Lower lobe of right lung (tissue), 2 donors: ENCODE measurements at places on chromosomes 1 and 21. TPM values are rescaled to one million over a fixed set of nuclear protein-coding genes. Genes with fewer than 3 reads are reported as not detected.

Gene MYBPH
- total RNA-seq, result not detected

Gene CYP4Z1
- total RNA-seq, result 1.4 TPM

Gene OR2T29
- total RNA-seq, result not detected

Gene LIPI
- total RNA-seq, result not detected

Gene PKP1
- 2.2 TPM for total RNA-seq

Gene SLAMF7
- 7.9 TPM for total RNA-seq

Gene DDAH1
- 48.4 TPM for total RNA-seq

DNA sequence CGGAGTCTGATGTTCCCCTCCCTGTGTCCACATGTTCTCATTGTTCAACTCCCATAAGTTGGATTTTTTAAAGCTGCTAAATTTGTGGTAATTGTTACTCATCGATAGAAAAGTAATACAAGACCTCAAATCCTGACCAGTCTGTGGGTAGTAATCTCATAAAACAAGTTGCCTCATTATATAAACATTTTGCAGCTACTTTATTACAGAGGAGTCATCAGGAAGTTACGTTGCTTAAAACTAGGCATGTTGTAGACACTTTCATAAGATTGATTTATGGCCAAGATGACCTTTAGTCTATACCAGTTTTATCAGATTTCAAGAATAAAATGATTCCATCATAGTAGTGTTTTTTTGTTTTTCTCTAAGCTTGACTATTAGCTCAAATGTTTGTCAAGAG, 208.8 kb downstream of the GIPC2 start:
- no peak overlapping the region for H3K4me3 ChIP-seq
- no peaks in the 10 kb centered on the region for H3K36me3 ChIP-seq
- H3K27me3 ChIP-seq, result no peaks in the 10 kb centered on the region
- H3K27ac ChIP-seq, result no peak overlapping the region

DNA sequence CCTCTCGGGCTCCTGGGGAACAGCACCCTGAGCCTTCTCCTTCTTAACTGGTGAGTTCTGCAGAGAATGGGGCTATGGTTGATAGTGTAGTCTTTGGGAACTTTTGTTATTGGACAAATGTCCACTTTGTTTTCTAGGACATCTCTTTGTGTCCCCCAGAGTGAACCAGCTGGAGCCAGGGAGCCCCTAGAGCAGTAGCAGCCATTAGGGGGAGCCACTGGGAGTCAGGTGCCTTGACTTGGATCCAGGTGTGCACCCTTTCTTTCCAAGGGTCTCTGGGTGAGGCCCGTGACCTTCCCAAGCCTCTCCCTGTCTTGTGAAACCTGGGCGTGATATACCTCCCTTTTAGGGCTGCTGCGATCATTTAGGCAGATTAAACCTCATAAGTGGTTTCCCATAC, 36.9 kb downstream of the ABCG1 start:
- no peak overlapping the region for H3K27ac ChIP-seq
- no peaks in the 10 kb centered on the region for H3K36me3 ChIP-seq
- H3K4me3 ChIP-seq, result no peak overlapping the region
- peaks cover 25% of the 10 kb centered on the region for H3K4me1 ChIP-seq
- no peak for DNase-seq

- no peak for DNase-seq
- no peaks in the 10 kb centered on the region for H3K4me1 ChIP-seq
- H3K27ac ChIP-seq, result no peak overlapping the region
- no peak overlapping the region for H3K4me3 ChIP-seq
- H3K36me3 ChIP-seq, result no peaks in the 10 kb centered on the region
Observed at GRCh38 chr1:55860798-55861519, 645.8 kb upstream of the USP24 start.

DNA sequence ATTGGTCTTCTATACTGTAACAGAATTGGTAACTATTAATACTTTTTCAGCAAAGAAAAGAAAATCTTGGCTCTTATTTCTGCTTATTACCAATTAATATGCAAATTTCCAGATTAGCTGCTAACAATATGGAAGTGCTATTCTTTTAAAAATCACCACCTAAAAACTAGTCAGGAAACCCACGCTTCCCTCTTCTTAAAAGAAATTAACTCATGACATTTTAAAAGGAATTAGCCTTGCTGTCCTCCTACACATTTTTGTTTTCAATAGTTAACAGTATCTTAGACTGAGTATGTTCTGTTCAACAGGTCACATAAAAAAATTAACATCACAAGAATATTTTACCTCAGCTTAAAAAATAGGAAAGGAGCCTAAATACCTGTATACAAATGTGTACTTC, 27.3 kb downstream of the ABL2 start:
- H3K27ac ChIP-seq, result no peak overlapping the region
- no peak for DNase-seq
- no peak overlapping the region for H3K4me3 ChIP-seq
- no peaks in the 10 kb centered on the region for H3K36me3 ChIP-seq

DNA sequence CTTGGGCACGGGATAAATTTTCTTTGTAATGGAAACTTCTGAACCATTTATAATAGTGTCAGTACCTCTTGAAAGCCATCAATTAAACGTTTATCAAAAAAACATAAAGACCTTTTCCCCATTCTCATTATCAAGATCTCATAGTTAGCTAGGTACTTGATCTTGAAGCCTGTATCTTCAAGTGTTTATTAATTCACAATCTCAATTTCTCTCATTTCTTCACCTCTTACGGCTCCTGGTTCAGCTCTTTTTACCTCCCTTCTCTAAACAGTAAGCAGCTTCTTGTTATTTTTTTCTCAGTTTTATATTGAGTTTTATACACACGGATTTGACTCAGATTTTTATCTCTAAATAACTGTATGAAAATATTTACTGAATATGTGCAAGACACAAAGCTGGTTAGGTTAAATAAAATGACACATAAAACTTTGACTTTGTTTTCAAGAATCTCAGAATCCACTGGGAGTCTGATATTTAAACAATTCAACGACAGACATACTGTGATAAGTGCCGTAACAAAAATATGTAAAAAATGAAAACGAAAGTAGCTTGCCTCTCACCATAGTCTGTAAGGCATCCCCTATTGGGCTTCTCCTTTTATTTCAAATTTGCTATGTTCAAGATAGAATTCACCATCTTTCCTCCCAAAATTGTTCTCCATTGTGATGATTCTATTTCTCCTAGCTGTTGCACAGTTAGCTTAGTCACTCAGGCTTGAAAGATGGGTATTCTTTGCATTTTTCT, 411.6 kb upstream of the ZRANB2 start:
- H3K4me3 ChIP-seq, result peak overlapping the region; percentile 20
- no peak overlapping the region for H3K27ac ChIP-seq
- H3K27me3 ChIP-seq, result no peaks in the 10 kb centered on the region
- DNase-seq, result no peak
- no peaks in the 10 kb centered on the region for H3K4me1 ChIP-seq
- no peaks in the 10 kb centered on the region for H3K36me3 ChIP-seq

GRCh38 chr1:156582388-156583017, 3.0 kb downstream of the TTC24 start:
- H3K4me3 ChIP-seq, result no peak overlapping the region
- no peaks in the 10 kb centered on the region for H3K27me3 ChIP-seq
- DNase-seq, result no peak
- H3K4me1 ChIP-seq, result no peaks in the 10 kb centered on the region

- H3K36me3 ChIP-seq, result no peaks in the 10 kb centered on the region
- no peaks in the 10 kb centered on the region for H3K27me3 ChIP-seq
- no peak for DNase-seq
- H3K27ac ChIP-seq, result no peak overlapping the region
- no peak overlapping the region for H3K4me3 ChIP-seq
Observed at GRCh38 chr1:195574511-195574910, 1033.7 kb downstream of the KCNT2 start.

DNA sequence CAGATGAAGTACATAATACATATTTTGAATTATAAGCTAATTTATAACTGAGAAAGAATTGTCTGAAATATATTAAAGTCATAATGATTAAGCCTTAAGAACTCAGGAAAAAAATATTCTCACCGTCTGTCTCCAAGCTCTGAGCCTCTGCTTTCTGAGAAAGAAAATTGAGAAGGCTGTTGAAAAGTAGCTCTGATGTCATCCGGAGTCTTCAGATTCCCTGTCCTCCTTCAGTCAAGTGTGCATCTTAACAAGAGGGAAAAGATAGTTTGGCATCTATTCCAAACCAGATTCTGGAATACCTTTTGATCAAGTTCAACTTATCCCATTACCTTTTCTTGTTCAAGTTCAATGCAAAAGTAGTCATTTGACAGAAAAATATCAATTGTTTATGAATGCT, 50.6 kb downstream of the NRIP1 start:
- H3K4me3 ChIP-seq, result no peak overlapping the region
- DNase-seq, result no peak
- H3K27ac ChIP-seq, result no peak overlapping the region
- H3K4me1 ChIP-seq, result no peaks in the 10 kb centered on the region

DNA sequence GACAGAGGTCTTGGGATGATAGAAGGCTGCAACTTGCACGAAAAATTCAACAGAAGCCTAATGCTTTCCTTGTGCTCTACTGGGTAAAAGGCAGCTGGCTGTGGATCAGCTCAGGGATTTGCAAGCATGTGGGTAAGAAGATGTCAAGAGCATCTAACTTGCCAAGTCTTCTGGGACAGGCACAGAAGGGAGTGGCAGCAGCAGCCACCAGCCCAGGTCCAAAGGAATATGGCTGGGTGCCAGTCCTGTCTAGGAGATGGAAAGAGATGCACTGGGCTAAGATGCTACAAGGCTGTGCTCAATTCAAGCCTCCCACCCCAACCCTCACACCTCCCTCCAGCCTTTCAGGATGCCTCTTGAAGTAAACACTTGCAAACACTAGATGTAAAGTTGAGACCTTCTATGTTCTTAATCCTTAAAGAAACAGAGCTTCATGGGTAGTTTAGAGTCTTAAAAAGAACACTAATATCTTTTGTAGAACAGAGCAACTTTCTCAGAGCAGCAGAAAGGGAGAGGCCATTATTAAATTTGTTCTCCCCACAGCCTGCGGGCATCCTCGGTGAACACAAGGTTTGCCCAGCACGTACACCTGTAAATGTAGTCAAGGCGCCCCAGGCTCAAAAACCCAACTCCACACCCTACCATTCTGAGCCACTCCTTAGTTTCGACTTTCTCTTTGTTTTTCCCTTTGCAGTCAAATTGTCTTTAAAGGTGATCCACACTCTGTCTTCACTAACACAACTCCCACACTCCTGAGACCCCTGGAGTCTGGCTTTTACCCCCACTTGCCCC, 64.6 kb upstream of the BCAR3 start:
- peaks cover 12% of the 10 kb centered on the region for H3K4me1 ChIP-seq
- no peak overlapping the region for H3K27ac ChIP-seq
- no peak for DNase-seq
- no peaks in the 10 kb centered on the region for H3K27me3 ChIP-seq
- H3K36me3 ChIP-seq, result no peaks in the 10 kb centered on the region

GRCh38 chr1:212852105-212852688, 4.7 kb upstream of the SPATA45 start:
- H3K36me3 ChIP-seq, result no peaks in the 10 kb centered on the region
- no peak for DNase-seq
- H3K27me3 ChIP-seq, result no peaks in the 10 kb centered on the region
- peaks cover 6% of the 10 kb centered on the region for H3K4me1 ChIP-seq
- no peak overlapping the region for H3K27ac ChIP-seq

DNA sequence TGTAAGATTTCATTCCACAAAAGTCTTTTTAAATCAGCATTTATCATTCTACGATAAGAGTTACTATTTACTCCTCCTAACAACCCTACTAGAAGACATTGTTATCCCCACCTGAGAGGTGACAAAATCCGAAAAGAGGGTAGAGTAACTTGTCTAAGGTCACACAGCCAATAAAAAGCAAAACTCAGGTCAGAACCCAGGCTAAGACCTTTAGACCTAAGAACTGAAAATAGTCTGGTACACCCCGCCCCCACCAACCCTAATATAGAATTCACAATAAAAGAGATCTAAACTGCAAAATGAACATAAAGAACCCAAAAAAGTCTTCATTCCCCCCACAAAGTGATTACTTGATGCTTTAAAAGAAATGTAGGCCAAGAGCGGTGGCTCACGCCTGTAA, 18.6 kb downstream of the COA7 start:
- H3K27me3 ChIP-seq, result no peaks in the 10 kb centered on the region
- peaks cover 12% of the 10 kb centered on the region for H3K4me1 ChIP-seq
- no peak overlapping the region for H3K27ac ChIP-seq
- no peak for DNase-seq
- no peaks in the 10 kb centered on the region for H3K36me3 ChIP-seq

DNA sequence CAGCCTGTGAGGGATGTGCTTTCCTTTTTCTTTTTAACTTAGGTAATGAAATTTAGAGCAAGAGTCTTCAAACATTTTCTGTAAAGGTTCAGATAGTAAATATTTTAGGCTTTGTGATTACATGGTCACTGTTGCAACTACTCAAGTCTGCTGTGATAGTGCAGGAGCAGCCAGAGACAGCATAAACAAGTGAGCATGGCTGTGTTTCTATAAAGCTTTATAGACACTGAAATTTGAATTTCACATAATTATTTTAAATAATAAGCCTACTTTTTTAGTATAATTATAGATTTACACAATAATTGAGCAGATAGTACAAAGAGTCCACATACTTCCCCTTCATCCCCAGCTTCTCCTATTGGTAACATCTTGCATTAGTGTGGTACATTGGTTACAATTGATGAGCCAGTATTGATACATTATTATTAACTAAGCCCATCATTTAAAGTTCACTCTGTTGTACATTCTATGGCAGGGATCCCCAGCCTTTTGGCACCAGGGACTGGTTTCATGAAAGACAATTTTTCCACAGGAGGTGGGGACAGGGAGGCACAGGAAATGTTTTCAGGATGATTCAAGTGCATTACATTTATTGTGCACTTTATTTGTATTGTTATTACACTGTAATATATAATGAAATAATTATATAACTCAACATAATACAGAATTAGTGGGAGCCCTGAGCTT, 3.0 kb downstream of the ATF6 start:
- peaks cover 57% of the 10 kb centered on the region for H3K4me1 ChIP-seq
- H3K4me3 ChIP-seq, result no peak overlapping the region
- H3K27ac ChIP-seq, result no peak overlapping the region
- no peaks in the 10 kb centered on the region for H3K27me3 ChIP-seq
- no peaks in the 10 kb centered on the region for H3K36me3 ChIP-seq

- H3K27ac ChIP-seq, result no peak overlapping the region
- H3K4me1 ChIP-seq, result no peaks in the 10 kb centered on the region
- H3K4me3 ChIP-seq, result no peak overlapping the region
- no peaks in the 10 kb centered on the region for H3K27me3 ChIP-seq
Observed at GRCh38 chr21:16572032-16572431, 842.2 kb downstream of the USP25 start.

DNA sequence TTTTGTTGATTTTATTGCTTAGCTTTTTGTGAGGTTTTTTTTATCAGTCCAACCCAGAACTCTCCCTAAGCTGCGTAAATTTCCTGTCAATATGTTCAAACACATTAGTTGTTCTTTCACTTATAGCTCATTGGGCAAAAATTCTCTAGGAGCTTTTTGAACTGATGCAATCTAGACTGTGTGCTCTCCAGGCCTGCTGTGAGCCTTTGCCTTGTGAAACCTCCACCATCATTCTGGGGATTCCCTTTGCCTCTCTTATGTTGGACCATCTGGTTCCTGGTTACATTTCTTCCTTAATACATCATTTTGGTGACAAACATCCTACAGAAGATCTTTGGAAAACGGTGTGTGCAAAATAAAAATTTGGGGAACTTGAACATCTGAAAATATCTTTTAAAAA, 247.2 kb downstream of the LRRC7 start:
- H3K4me3 ChIP-seq, result no peak overlapping the region
- no peak for DNase-seq
- H3K36me3 ChIP-seq, result no peaks in the 10 kb centered on the region
- no peaks in the 10 kb centered on the region for H3K4me1 ChIP-seq

GRCh38 chr1:156823210-156823790, 6.7 kb upstream of the SH2D2A start:
- H3K4me3 ChIP-seq, result no peak overlapping the region
- no peaks in the 10 kb centered on the region for H3K4me1 ChIP-seq
- no peak for DNase-seq
- H3K27me3 ChIP-seq, result no peaks in the 10 kb centered on the region
